ENCODE measurements at places on chromosomes 7 and 10.
A peak's percentile ranks its signal among the peaks of the same experiment; 100 is the strongest.

DNA sequence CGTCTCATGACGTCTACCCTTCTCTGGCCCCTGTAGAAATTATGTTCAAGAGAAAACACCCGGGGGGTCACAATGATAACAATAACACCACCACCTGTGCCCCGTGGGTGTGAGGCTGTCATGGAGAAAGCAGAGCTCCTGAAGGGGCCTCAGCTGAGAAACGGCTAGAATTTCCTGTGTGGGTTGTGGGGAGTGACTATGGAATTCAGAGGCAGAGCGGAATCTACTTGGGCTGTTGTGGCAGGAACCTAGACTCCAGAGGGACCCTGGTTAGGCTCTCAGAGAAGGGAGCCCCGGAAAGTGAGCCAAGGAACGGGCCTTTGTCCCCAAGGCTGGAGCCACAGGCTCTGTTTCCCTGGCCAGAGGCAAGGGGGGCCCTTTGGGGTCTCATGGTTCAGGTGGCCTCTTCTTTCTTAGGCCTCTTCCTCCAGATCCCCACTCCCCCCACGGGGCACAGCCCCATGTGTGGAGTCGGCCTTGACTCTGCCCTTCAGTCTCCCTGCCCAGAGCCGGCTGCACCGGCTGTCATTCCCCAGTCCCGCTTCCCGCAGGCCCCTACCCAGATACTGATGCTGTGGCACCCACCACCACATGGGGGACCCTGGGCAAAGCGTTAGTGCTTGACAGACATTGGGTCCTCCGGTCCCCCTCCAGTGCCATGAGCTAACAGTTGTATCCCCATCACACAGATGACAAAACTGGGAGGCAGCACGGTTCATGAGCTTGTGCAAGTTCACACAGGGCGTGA is 6.5 kb upstream of the GIMAP8 start:
- no peak for DNase-seq

- DNase-seq = peak; percentile 2
Measured at GRCh38 chr10:51459476-51459875, 239.9 kb downstream of the CSTF2T start.

GRCh38 chr10:104614245-104614831 is 26.8 kb upstream of the SORCS3 start:
- peak; percentile 30 for DNase-seq

DNA sequence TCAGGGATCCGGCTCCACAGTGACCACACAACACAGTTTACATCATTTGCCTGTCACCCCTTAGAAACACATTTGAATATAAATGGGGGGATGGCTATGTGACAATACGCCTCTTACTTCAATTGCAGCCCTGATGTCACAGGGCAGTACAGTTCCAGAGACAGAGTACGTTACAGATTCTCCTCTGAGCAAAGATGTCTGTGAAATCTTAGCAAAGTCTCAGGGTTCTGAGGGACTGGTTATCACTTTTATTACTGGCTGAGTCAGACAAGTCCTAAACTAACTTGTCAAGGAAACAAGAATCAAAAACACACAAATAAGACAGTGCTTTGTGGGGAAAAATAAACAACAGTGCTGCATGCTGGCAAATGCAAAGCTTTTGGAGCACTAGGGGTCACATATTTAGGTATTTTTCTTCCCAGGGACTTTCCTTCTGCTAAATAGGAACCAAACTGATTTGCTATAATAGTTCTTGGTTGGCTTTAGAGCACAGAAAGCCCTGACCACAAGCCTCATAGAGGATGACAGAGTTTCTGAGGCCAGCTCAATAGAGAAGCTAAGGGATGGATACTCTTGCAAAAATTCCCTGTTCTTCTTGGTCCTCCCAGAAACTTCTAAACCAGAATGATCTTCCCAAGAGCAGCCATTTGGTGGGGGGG is 501.6 kb downstream of the GRID1 start:
- no peak for DNase-seq

DNA sequence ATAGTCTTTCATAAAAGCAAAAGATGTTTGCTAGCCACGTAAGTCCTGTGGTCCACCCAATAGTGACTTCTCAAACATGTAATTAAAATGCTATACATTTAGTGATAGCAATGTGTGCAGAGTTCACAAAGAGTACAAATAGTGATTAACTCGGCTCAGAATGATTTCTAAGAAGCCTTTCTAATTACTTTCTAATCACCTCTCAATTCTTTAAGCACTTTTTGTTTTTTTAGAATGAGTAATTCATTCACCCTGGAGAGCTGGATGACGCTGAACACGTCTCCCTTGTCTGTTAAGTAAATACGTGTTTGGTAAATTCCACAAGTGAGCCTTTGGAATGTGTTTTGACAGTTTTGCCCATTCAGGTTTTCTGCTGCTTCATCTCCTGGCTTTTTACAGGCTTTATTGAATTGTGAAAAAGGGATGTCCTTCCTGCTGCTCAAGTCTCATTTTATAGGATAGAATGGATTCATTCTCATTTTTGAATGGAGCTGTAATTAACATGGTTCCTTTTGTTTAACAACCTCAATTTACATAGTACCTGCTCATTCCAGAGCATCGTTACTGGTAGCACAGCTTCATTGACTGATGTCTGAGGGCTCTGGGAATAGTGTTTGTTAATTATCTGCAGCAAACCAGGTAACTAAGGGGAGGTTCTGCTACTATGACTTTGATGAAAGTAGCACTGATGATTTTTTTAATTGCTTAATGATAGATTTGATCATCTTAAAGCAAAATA is 212.1 kb downstream of the VTI1A start:
- DNase-seq = peak; percentile 49

GRCh38 chr10:45179691-45180090 is 135.7 kb downstream of the OR13A1 start:
- DNase-seq = peak; percentile 20
